Inflammatory macrophage treated with lipopolysaccharide for 1 hour (primary cell): ENCODE measurements at places on chromosomes 3 and 15.

DNA sequence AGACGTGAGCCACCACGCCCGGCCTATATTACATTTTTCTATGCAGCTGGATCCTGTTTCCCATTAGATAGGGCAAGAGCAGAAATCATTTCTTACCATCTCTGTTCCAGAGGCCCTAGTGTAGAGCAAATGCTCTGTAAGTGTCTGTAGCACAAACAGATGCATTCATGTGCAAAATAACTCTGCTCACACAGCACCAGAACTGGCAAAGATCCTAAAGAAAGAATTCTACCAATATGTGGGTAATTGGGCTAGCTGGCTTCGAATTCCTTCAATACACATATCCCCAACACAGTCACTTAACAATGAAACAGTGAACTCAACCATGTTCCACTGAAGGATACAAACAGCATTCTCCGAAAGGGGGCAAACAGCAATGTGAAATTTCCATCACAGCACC is 32.7 kb upstream of the DCUN1D1 start:
- no peak for DNase-seq

DNA sequence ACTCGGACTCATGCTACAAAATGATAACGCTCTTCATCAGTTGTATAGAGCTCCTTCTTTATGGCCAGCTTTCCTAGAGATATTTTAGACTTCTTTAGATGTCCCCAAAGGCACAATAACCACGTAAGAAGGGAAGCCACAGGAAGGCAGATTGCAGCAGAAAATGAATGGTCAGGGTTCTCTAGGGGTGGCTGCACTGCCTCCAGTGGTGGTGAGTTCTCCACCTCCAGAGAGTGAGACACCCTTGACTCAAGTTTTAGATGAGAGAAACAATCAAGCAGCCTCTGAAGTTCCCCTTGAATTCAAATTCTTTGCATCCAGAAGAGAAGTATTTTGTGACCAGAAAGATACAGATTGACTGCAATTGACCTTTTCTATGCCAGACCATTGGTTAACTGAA is 191.5 kb downstream of the TP63 start:
- DNase-seq: no peak

DNA sequence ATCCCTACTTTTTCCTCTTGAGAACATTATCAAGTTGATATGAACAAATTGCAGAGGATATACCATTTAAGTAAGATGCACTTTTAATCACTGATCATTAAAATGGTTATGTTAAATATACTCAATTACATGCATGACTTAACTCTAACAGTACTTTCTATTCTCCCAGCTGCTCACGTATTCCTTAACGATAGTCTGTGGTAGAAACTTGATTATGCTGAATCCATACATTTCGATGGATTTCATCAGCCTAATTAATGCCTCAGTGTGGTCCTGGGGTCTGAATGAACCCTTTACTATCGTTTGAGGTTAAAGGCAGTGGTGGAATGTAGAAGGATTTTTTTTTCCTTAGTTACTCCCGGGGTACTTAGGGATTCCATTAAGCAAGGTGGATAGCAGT is 18.6 kb downstream of the SOX2 start:
- no peak for DNase-seq

DNA sequence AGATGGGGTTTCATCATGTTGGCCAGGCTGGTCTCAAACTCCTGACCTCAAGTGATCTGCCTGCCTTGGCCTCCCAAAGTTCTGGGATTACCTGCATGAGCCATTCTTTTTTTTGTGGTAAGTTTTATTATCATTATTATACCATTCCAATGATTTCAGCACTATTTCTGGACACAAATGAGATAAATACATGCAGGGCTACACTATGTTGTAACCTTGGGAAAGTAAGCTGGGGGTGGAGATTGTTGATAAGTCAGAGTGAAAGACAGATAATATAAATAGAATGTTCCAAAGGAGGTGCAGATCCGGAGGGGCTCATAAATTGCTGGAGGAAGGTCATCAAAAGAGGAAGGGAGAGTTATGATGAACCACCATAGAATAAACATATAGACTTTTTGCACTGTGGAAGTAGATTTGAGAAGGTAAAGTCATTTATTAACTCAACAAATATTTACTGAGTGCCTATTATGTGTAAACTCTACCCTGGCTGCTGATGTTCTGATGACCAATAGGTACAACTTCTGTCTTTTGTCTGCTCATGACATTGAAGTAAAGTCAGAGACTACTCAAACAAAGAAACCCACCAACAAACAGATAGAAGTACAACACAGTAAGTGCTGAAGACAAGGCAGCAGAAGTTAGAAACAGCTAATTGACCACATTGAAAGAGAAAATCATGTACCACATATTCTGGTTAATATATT is 478.9 kb upstream of the GOLIM4 start:
- DNase-seq: no peak

DNA sequence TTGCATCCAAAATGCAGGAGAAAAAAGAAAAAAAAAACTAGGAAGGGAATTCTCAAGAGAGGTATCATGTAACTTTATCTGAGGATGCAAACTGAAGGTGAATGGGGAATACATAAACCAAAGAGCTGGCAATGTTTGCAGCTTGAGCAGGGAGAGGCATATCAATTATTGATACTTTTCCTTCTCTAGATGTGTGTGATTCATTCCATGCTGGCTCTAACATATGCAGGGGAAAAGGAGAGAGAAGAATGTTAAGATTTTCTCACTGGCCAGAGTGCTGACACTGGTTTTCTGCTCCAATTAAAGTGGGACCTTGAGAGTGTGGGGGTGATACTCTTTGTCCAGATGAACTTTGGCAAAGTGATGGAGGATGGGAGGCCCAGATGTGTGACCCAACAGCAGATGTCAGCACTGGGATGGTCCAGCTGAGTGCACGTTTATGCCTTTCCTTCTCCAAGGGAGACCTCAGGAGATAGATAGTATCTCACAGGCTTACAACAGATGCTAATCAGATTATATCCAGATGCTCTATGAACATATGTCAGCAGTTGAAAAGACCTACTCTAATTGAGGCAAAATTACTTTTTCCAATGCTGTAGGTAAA is 50.0 kb upstream of the PSMD6 start:
- DNase-seq: no peak

DNA sequence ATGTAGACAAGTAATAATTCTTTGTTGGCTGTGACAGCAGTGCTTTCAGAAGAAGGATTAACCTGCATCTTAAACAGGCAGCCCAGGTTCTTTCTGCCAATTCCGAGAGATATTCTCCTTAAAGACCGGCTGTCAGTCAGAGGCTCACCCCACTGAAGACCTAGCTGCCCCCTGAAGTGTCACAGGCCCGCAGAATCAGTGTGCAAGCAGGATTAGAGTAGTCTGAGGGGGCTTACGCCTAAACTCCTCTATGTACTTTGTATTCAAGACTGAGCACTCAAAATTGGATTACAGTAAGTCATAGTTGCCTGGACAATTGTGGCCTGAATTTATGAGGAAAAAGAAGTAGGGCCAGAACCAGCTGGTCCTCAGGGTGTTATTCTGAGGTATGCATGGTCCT is 342.9 kb downstream of the CLSTN2 start:
- DNase-seq: no peak
